NCI-H1930 (cell line): ENCODE measurements at places on chromosomes 1 and 21.

- DNase-seq: no peak
Observed at GRCh38 chr1:240491156-240491555, 120.8 kb downstream of the GREM2 start.

DNA sequence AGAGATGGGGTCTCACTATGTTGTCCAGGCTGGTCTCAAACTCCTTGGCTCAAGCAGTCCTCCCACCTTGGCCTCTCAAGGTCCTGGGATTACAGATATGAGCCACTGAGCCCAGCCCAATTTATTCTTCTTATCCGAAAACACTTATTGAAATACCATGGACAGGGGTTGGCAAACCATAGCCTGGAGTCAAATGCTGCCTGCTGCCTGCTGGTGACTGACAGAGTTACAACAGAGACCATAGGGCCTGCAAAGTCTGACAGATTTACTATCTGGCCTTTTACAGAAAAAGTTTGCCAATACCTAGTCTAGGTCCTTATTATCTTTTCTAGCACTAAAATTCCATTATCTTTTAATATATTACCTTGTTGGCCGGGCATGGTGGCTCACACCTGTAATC lies 87.1 kb upstream of the ZNF281 start:
- DNase-seq: no peak

DNA sequence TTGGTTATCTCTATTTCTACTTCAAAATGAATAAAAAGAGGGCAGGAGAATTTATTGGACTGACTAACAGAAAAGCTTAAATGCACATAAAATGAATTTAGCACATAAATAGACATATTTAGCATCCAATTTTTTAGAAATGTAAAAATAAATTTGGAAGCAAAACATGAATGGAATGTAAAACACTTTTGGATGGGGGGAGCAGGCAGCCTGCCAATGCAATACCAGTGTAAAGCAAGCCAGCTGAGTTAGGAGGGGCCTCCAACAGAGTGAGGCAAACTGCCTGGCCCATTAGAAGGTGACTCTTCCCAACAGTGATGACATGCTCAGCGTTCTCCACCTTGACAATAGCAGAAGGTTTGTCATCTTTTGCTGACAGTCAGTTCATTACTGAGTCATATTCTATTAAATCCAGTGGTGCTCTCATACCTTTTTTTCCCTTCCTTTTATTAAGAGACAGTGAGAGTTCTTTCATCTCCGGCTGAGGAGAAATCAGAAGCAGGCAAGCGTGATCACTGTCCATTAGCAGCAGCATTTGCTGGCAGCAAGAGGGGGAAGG lies 19.5 kb upstream of the EXO1 start:
- no peak for DNase-seq

DNA sequence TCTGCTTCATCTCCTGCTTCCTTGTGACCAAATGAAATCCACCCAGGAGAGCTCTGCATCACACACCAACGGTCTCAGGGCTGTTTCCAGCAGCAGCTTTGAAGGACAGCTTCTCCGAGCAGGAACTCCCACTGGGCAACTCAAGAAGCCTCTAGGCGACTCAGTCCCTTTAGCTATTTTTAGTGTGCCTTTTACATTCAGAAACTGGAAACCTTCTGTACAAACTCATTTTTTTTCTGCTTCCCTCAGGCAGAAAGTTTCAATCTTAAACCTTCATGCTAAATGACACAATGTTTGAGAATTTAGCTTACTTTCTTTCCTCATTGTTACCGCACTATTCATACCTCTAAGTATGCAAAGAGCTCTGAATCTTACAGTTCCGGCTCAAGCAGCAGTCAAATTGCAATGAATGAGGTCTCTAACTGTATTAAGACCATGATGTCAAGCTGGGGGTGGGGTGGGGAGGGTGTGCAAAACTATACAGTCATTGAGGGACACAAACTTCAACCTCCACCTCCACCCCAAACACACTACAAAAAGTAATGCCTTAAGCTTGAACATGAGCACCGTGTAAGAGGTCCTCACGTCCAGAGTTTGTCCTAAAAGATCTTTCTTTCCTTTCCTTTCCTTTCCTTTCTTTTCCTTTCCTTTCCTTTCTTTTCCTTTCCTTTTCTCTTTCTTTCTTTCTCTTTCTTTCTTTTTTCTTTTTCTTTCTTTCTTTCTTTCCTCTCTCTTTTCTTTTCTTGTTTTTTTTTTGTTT lies 16.4 kb upstream of the TARBP1 start:
- DNase-seq: no peak

DNA sequence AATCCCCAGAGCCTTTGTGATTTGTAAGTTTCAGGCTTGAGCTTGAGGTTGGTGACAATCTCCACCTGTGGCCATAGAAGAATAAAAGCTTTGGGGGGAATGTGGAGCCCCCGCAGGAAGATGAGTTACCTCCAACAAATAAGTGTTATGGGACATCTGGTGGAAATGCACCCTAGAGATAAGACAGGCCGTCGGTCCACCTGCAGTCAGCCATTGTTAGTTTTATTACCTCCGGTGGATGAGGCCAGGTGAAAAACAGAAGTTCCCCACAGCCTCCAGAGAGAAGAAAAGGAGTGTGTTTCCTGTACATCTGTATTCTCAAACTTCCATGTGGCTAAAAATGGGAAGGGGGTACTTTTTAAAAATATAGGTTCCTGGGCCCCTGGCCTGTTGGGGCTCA lies 137.4 kb downstream of the KAZN start:
- no peak for DNase-seq

DNA sequence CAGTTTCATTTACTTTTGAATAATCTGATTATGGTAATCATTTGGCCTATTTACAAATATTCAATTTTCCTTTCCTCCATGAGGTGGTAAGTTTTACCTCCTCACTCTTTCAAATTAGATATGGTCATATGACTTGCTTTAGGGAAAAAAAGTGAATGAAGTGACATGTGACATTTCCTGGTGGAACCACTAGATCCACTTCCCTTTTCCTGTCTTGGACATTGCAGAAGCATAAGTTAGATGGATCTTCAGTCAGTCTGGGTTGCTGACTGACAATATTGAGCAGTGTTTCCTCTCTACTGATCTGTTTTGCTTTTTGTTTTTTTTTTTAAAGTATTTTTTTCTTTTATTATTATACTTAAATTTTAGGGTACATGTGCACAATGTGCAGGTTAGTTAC lies 481.1 kb upstream of the PTBP2 start:
- no peak for DNase-seq

DNA sequence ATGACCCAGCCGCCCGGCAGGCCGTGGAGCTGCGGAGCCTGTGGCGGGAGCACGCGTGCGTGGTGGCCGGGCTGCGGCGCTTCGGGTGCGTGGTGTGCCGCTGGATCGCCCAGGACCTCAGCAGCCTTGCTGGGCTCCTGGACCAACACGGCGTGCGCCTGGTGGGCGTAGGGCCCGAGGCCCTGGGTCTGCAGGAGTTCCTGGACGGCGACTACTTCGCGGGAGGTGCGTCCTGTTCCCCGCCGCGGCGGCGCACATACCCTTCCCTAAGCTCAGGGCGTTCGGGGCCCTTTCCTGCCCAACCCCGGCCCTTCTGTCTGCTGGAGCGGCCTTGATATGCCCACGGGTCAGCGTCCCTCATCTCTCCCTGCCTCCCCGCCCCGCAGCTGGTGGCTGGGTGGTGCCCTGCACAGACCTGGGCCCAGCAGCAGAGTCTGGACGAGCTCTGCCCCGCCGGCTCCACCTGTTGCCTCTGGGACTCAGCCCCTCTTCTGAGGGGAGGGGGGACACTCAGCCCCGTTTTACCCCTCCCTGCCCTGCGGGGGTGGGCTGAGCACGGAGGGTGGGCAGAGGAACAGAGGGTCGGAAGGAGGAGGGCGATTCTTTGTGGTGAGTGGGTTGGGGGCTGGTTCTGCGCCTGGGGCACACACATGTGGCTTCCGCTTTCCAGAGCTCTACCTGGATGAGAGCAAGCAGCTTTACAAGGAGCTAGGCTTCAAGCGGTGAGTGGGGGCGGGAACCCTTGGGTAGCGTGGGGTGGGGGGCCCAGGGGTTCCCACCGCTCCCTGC lies 688 bp downstream of the PRXL2B start:
- DNase-seq: no peak
